ENCODE measurements at places on chromosomes 1 and 21.

DNA sequence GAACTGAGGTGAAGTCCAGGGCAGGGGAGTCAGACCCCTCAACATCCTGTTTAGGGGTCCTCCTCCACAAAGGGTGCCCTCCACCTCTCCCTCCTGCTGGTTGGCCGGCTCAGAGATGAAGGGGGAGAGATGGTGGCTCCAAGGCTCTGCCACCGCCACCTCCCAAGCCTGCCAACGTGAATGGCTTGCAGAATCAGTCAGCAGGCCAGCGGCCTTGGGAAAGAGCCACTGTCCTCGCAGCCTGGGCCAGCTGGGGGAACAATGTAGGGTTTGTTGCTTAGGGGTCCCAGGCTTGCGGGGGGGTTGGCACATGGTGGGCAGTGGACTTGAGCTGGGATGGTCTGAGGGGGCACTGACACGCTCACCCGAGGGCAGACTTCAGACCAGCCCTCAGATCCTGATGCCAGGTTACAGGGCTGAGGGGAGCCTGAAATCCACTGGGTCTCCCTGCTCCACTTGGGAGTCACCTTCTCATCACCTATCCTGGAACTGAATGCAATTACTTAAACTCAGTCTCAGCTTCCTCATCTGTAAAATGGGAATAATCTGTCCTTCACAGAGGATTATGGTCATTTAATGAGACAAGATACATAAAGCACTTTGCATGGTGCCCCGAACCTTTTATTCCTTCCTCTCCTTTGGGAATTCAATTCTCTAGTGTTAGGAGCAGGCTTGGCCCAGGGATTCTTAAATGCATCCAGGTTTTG lies 8.3 kb downstream of the GPR37L1 start:
- DNase-seq: no peak

DNA sequence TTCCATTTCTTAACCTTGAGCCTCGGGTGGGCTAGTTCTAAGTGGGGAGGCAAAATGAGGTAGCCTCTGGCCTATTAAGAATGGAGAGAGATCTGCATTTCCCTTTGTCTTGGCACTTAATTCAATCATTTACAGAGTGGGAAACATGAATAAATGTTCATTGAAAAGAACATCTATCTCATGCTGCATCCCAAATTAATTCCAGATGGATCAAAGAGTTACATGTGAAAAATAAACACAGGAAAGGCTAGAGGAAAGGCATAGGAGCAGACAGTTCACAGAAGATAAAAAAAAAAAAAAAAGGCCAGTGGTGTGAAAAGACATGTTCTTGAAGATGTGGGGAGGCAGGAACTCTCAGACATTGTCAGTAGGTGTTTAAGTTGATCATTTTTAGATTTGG lies 35.7 kb upstream of the EPS8L3 start:
- no peak for DNase-seq

GRCh38 chr1:76725864-76726619 lies 141.2 kb upstream of the ST6GALNAC5 start:
- no peak for DNase-seq

- no peak for DNase-seq
Observed at GRCh38 chr21:32578107-32578691, 7.1 kb downstream of the TCP10L start.

DNA sequence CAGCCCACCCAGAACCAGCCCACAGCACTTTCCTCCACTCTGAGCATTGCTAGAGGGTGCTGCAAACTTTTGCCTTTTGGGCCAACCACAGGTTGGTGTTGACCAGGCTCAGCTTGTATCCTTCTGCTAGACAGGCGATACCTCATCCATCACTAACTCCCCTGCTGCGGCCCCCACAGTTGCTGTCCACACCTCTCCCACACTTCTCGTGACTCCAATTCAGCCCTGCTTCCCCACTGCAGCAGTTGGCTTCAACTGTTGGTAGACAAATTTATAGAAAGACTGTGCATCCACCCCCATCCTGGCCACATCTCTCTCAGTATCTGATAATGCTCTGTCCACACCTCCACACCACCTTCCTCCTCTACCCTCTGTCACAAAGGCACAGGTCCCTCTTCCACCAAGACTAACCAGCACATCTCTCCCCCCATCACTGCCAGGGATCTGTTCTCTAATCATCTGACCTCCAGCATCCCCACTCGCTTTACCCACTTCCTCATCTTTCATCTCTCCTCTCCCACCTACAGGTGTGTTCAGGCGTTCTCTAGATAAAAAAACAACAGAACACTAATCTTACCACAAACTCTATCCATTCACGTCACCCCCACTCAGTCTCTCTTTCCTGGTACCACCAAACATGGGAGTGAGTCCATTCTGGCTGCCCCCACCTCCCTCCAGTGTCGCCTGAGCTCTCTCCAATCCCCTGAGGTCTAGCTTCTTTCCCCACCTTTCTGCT lies 15.8 kb upstream of the SLC25A44 start:
- no peak for DNase-seq

DNA sequence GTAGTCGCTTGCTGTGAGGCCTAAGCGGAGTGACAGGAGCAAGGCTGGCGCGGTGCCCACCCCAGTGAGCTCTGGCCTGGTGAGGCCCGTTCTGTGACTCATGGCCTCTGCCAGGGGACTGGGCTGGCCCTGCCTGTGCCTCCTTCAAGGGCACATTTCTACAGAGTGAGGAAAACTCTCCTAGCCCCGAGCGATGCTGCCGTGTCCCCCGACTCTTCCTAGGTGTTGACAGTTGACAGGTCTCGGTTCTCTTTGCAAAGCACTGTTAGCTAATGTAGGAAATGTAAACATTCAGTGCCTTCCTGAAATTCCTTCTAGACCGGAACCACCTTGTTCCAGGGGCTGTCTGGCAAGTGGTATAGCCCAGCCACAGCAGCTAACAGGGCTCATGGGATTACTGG lies 43.9 kb downstream of the ABCG1 start:
- peak; percentile 59 for DNase-seq

DNA sequence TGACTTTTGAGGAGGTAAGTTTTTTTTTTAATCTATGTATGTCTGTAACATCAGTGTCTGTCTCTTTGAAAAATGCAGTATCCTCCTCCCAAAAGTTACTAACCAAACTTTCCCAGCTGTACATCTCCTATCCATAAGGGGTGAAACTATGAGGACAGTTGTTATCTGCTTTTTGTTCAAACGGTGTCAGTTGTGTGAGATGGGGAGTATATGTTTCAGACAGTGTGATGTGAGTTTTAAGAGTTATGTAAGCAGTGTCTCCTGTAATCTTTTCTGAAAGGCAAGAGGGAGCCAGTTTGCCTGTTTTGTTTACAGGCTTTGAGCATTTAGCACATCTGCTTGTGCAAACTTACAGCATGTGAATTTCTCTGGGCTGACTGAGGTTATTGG lies 34.8 kb upstream of the CACYBP start:
- no peak for DNase-seq

GRCh38 chr1:121517586-121518230 lies 332.9 kb downstream of the SRGAP2C start:
- no peak for DNase-seq

- no peak for DNase-seq
Observed at GRCh38 chr1:110170766-110171733, 20.8 kb downstream of the SLC6A17 start.

DNA sequence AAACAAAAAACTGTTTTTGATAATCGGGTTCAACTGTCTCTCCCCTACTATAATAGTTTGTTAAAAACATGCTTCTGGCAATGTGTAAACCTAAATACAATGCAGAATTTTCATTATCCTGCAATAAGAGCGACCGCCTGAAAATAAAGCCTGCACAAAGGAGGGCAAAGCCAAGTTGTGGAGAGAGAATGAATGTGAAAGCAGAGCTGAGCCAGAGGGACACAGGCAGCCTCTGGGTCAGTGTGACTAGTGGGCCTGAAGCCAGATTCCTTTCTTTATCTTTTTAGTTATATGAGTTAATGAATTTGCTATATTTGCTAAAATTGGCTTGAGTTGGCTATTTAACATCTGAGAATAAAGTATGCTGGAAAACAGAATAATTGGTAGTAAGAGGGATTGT lies 615.2 kb downstream of the PLA2G4A start:
- no peak for DNase-seq

GRCh38 chr1:89523572-89524368 lies 859 bp upstream of the LRRC8B start:
- peak; percentile 24 for DNase-seq

GRCh38 chr1:35539824-35540261 lies 17.4 kb downstream of the KIAA0319L start:
- no peak for DNase-seq

GRCh38 chr1:19347533-19348172 lies 35.5 kb downstream of the SLC66A1 start:
- no peak for DNase-seq

- DNase-seq: no peak
Observed at GRCh38 chr1:9437961-9438430, 101.3 kb upstream of the SLC25A33 start.

DNA sequence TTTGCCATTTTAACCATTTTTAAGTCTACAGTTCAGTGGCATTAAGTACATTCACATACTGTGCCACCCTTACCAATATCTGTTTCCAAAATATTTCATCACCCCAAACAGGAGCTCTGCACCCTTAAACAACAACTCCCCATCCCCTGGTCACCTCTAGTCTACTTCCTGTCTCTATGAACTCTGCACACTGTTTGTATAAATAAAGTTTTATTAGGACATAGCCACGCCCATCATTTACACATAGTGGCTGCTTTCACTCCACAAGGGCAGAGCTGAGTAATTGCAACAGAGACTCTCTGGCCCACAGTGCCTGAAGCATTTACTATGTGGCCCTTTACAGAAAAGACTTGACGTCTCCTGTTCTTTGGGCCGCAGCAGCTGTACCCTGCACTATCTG lies 30.1 kb downstream of the KCNAB2 start:
- no peak for DNase-seq

- peak; percentile 84 for DNase-seq
Observed at GRCh38 chr1:155648207-155649147, 38.5 kb downstream of the MSTO1 start.

DNA sequence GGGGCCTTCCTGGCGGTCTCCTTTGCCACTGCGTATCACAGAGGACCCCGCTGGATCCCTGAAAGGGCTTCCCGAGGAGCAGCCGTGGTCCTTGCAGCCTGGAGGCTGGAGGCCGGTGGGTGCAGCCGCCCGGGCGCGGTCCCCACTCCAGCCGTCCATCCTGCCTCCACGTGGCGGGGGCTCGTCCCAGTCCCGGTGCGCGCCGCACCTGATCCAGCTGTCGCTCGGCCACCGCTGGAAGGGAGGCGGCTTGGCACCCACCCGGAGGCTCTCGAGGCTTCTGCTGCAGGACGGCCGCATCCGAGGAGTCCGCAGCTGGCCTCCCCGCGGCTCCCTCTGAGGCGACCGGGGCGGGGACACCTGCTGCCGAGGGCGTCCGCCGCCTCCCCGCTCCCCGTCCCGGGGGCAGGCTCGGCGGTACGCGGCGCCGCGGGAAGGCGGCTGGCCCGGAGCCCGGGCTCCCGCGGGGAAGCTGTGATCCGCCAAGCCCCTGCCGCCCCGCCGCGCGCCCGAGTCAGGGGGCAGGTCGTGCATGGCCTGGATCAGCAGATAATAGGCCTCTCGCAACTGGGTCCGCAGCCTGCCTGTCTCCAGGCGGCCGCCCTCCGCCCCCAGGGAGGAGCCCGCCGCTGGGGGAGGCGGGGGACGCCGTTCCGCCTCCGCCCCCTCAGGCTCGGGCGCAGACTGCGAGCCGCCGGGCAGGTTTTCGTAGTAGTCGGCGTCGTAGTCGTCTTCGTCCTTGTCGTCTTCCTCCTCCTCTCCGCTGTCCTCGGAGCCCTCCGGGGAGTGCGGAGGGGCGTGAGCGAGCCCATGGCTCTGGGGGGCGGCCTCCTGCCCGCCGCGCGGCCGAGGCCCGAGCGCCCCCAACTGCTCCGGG lies at the start of gene SYDE2:
TSS of gene SYDE2 (minus strand) at position 554 of the 877 bp plus-strand sequence. CDS start at position 534, 20 bp downstream.
- peak; percentile 66 for DNase-seq

DNA sequence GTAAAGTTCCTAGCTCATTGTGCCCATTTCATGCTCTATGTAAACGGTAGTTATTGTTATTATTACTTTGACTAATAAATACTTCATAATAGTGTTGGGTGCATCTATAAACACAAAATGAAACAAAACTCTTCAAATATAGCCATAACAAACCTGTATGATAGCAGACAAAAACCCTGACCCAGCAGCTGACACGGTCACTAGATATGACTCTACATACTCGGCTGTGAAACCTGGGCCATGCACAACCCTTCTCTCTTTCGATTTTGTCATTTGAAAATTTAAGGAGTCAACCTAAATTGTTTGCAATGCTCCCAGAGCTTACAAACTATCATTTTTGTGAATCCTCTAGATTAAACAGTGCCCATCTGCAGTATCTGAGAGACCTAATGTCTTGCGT lies 8.0 kb upstream of the RGS13 start:
- no peak for DNase-seq

DNA sequence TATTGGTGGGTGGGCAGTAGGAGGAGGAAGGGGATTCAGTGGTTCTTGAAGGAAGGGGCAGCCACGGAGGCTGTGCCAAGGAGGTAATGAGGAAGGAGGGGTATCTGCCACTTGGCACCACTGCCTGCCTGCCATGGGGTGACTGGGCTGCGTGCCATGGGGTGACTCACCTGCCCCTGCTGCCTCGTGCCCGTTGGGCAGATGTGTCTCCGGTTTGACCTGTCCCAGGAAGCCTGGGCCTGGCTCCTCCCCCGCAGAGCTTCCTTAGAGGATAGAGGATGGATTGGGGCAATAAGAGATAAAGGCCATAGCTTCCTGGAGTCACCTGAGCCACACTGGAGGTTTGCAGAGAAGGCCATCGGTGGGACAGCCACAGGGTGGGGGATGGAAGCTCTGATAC lies 1.7 kb downstream of the PADI3 start:
- peak; percentile 93 for DNase-seq

DNA sequence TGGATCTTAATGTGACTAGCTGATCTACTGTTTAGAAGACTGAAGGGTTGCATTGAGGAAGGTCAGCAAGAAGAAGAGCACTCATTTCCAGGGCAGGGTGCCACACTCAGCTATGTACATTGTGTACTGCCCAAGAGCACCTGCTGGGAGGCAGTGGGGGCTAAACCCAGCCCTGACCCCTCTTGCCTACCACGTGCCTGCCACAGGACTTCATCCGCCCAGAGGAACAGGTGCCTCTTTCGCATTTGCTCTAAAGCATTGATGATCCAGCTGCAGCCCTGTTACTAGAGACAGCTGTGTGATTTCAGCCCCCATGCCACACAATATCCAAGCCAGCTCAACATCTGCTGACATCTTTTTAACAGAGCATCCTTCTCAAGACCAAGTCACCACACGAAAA lies 341.8 kb downstream of the LMX1A start:
- DNase-seq: no peak

- DNase-seq: no peak
Observed at GRCh38 chr21:36584980-36585940, 105.3 kb upstream of the CLDN14 start.

- no peak for DNase-seq
Observed at GRCh38 chr1:11595285-11595684, 58.9 kb downstream of the FBXO2 start.

All from RWPE1 (cell line).